ENCODE measurements at places on chromosomes 2 and 18. TPM values are rescaled to one million over a fixed set of nuclear protein-coding genes. Genes with fewer than 3 reads are reported as not detected.
A peak's percentile ranks its signal among the peaks of the same experiment; 100 is the strongest.

Gene ERMN
- total RNA-seq: 4.9 TPM

Gene ATP8B1
- total RNA-seq: 0.42 TPM

Gene SEPTIN10
- 0.35 TPM for total RNA-seq

Gene GALNT3
- 14.4 TPM for total RNA-seq

Gene RAB6C
- not detected for total RNA-seq

Gene TOGARAM2
- not detected for total RNA-seq

Gene C2orf76
- 10.0 TPM for total RNA-seq

Gene RNF125
- total RNA-seq: 3.1 TPM

Gene CHRND
- not detected for total RNA-seq

Gene GNAL
- 0.22 TPM for total RNA-seq

Gene BIN1
- 63.5 TPM for total RNA-seq

Gene C2orf78
- not detected for total RNA-seq

Gene ALPG
- not detected for total RNA-seq

DNA sequence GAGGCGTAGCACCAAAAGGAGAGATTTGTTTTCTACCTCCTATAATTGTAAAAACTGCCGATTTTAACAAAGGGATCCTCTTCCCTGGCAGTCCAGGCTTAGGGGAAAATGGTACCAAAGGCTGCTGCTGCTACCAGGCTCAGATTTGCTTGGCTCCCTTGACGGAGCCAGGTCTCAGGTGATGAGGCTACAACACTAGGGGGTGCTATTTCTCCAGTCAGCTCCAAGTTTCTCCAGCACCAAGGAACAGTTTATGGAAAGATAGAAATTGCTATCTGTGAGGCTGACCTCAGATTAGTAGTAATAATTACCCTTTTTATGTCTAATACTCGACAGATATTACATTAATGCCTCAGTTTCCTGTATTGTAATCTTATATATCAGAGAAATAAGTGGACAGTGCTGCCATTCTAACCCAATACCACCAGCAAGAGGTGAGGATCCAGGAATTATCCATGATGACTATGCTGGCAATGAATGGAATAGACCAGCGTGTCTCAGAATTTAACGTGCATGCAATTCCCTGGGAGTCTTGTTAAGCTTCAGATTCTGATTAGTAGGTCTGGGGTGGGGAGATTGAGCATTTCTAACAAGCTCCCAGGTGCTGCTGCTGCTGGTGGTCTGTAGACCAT lies 111.3 kb downstream of the ESCO1 start:
- peaks cover 9% of the 10 kb centered on the region for H3K27me3 ChIP-seq
- DNase-seq: no peak
- no peaks in the 10 kb centered on the region for H3K36me3 ChIP-seq
- H3K4me3 ChIP-seq: no peak overlapping the region

GRCh38 chr2:2328848-2329247 lies 2.2 kb downstream of the MYT1L start:
- H3K27me3 ChIP-seq: no peaks in the 10 kb centered on the region
- H3K4me1 ChIP-seq: no peaks in the 10 kb centered on the region
- H3K27ac ChIP-seq: no peak overlapping the region
- no peaks in the 10 kb centered on the region for H3K36me3 ChIP-seq
- H3K4me3 ChIP-seq: no peak overlapping the region

GRCh38 chr2:170455617-170456426 lies 259.3 kb upstream of the SP5 start:
- H3K4me1 ChIP-seq: no peaks in the 10 kb centered on the region
- no peak for DNase-seq
- H3K27me3 ChIP-seq: no peaks in the 10 kb centered on the region
- H3K36me3 ChIP-seq: no peaks in the 10 kb centered on the region
- H3K27ac ChIP-seq: no peak overlapping the region
- no peak overlapping the region for H3K4me3 ChIP-seq

- no peak overlapping the region for H3K27ac ChIP-seq
- H3K4me1 ChIP-seq: peaks cover 1% of the 10 kb centered on the region
- no peaks in the 10 kb centered on the region for H3K36me3 ChIP-seq
- no peak for DNase-seq
- no peaks in the 10 kb centered on the region for H3K27me3 ChIP-seq
These were observed 295.4 kb downstream of the ZEB2 start for GRCh38 chr2:144224472-144224871.

DNA sequence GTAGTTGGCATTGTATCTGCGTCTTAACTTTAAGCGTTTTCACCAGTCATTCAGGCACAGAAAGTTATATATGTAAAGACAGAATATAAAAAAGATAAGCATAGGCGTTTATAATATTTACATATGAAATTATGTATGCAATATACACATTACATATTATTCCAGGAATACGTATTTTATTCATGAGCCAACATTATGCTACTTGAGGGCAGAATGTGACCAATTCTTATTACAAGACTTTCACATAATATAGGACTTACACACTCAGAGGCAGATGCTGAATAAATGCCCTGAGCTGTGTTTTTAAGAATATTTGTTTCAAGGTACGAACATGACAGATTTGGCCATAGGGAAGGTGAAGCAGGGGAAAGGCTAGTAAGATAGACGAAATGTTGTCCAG lies 874.7 kb downstream of the NRXN1 start:
- no peak overlapping the region for H3K27ac ChIP-seq
- DNase-seq: no peak
- no peaks in the 10 kb centered on the region for H3K36me3 ChIP-seq
- H3K4me3 ChIP-seq: no peak overlapping the region
- no peaks in the 10 kb centered on the region for H3K4me1 ChIP-seq
- no peaks in the 10 kb centered on the region for H3K27me3 ChIP-seq

GRCh38 chr2:27152102-27152795 lies 3.4 kb downstream of the TCF23 start:
- no peak overlapping the region for H3K4me3 ChIP-seq
- no peak for DNase-seq
- H3K27ac ChIP-seq: no peak overlapping the region

GRCh38 chr2:23635442-23636340 lies 250.7 kb downstream of the KLHL29 start:
- H3K36me3 ChIP-seq: no peaks in the 10 kb centered on the region
- no peaks in the 10 kb centered on the region for H3K4me1 ChIP-seq
- H3K4me3 ChIP-seq: no peak overlapping the region
- H3K27ac ChIP-seq: no peak overlapping the region
- no peaks in the 10 kb centered on the region for H3K27me3 ChIP-seq

DNA sequence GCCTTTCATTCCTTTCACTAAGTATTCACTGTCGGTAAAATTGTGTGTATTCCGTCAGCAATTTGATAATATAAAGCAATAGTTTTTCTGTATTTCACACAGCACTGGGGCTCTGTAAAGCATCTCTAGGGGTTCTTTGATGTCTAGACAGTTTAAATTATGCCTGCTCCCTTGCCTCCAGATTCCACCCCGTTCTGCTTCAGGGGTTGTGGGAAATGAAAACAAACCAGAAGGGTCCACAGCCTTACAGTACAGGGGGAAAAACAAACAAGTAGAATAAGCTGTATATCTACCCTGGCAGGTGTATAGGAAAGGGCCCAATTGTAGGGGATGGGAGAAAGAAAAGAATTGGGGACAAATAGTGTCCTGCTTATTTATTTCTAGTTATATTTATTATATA lies 63.1 kb downstream of the ASXL3 start:
- no peaks in the 10 kb centered on the region for H3K27me3 ChIP-seq
- no peak overlapping the region for H3K27ac ChIP-seq
- DNase-seq: no peak
- no peaks in the 10 kb centered on the region for H3K4me1 ChIP-seq

DNA sequence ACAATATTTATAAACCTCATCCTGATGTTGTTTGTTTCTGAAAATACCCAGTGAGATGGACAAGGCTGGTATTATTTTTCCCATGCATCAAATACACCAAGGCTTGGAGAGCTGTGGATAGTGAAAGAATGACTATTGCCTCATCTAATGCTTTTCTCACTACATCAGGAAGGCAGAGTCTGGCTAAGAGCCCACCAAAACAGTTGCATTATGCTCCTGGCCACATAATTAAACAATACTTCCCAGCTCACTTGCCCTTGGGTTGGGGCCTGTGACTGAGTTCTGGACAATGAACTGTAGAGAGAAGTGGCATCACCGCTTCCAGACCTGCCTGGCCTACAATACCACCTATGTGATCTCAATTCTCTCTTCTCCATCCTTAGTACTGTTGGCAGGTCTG lies 46.4 kb upstream of the REEP1 start:
- peaks cover 10% of the 10 kb centered on the region for H3K27me3 ChIP-seq
- H3K4me1 ChIP-seq: no peaks in the 10 kb centered on the region
- H3K4me3 ChIP-seq: no peak overlapping the region
- H3K27ac ChIP-seq: no peak overlapping the region
- DNase-seq: no peak
- H3K36me3 ChIP-seq: no peaks in the 10 kb centered on the region

- no peaks in the 10 kb centered on the region for H3K4me1 ChIP-seq
These were observed 73.6 kb upstream of the IGFBP5 start for GRCh38 chr2:216768908-216769411.

- no peaks in the 10 kb centered on the region for H3K36me3 ChIP-seq
- H3K4me3 ChIP-seq: peak overlapping the region; percentile 66
- DNase-seq: no peak
These were observed 596.0 kb downstream of the LRP1B start for GRCh38 chr2:141534666-141535362.

GRCh38 chr2:233098618-233099017 lies 38.5 kb downstream of the INPP5D start:
- no peaks in the 10 kb centered on the region for H3K27me3 ChIP-seq
- H3K4me1 ChIP-seq: peaks cover 88% of the 10 kb centered on the region
- H3K36me3 ChIP-seq: peaks cover 46% of the 10 kb centered on the region
- H3K4me3 ChIP-seq: no peak overlapping the region
- H3K27ac ChIP-seq: peak overlapping the region; percentile 98

DNA sequence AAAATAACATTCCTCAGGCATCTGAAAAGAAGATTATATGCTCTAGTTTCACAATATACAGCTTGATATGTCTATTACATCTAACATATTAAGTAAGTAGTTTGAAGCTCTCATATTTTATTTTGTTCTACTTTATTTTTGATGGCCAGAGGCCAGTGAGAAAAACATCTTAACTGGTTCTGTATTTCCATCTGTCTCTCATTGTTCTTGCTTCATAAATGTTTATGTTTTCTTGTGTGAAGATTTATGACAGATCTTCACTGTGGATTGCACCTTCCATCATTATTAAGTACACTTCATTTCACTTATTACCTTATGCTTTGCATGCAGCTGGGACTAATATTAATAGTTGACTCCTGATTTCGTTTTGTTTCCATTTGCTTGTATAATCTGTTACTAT lies 511.2 kb downstream of the TSN start:
- H3K27ac ChIP-seq: no peak overlapping the region
- no peaks in the 10 kb centered on the region for H3K4me1 ChIP-seq
- H3K27me3 ChIP-seq: peaks cover 3% of the 10 kb centered on the region
- no peak overlapping the region for H3K4me3 ChIP-seq
- no peaks in the 10 kb centered on the region for H3K36me3 ChIP-seq
- no peak for DNase-seq

- peaks cover 12% of the 10 kb centered on the region for H3K27me3 ChIP-seq
- DNase-seq: no peak
- no peaks in the 10 kb centered on the region for H3K36me3 ChIP-seq
- H3K4me1 ChIP-seq: peaks cover 6% of the 10 kb centered on the region
- H3K4me3 ChIP-seq: no peak overlapping the region
These were observed 14.5 kb upstream of the MAT2A start for GRCh38 chr2:85524336-85524908.

GRCh38 chr18:25516121-25516520 lies 164.2 kb upstream of the ZNF521 start:
- H3K4me1 ChIP-seq: peaks cover 34% of the 10 kb centered on the region
- no peaks in the 10 kb centered on the region for H3K36me3 ChIP-seq
- DNase-seq: no peak
- H3K27me3 ChIP-seq: no peaks in the 10 kb centered on the region

GRCh38 chr2:10449838-10450691 lies 1.9 kb upstream of the ODC1 start:
- DNase-seq: no peak
- peaks cover 9% of the 10 kb centered on the region for H3K36me3 ChIP-seq
- peaks cover 30% of the 10 kb centered on the region for H3K4me1 ChIP-seq

GRCh38 chr2:143640826-143641225 lies 511.6 kb downstream of the ARHGAP15 start:
- no peak for DNase-seq
- H3K4me3 ChIP-seq: no peak overlapping the region
- no peaks in the 10 kb centered on the region for H3K27me3 ChIP-seq

DNA sequence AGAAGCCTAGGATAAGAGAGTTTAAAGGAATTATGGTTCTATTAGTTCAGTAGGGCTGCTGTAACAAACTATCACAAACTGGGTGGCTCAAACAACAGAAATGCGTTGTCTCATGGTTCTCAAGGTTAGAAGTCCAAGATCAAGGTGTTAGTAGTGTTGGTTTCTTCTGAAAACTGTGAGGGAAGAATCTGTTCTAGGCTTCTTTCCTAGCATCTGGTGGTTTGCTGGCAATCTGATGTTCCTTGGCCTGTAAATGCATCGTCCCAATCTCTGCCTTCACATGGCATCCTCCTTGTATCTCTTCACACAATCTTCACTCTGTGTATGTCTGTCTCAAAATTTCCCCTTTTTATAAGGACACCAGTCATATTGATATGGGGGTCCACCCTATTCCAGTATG lies 76.3 kb downstream of the MDH1 start:
- no peaks in the 10 kb centered on the region for H3K4me1 ChIP-seq
- no peaks in the 10 kb centered on the region for H3K36me3 ChIP-seq
- DNase-seq: no peak
- H3K27me3 ChIP-seq: peaks cover 6% of the 10 kb centered on the region

DNA sequence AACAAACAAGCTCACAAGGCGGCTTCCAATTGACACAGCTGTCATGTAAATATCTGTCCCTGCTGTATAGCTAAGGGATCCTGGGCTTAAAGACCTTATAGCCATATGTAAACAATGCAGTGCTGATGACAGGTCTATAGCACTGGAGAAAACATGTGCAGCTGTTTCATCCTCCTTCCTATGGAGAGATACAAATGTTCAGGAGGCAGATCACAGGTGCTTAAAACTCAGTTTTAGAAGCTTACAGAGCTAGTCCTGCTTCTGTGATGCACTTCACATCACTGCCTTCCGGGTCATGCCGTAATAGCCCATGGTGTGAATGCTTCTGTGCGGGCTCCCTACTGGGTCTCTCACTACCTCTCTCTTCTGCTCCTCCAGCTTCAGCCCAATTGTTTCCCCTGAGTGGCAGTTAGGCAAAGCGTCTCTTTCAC lies 262.4 kb upstream of the CHST9 start:
- no peak overlapping the region for H3K4me3 ChIP-seq
- no peak overlapping the region for H3K27ac ChIP-seq
- H3K27me3 ChIP-seq: no peaks in the 10 kb centered on the region
- no peaks in the 10 kb centered on the region for H3K36me3 ChIP-seq
- DNase-seq: no peak

DNA sequence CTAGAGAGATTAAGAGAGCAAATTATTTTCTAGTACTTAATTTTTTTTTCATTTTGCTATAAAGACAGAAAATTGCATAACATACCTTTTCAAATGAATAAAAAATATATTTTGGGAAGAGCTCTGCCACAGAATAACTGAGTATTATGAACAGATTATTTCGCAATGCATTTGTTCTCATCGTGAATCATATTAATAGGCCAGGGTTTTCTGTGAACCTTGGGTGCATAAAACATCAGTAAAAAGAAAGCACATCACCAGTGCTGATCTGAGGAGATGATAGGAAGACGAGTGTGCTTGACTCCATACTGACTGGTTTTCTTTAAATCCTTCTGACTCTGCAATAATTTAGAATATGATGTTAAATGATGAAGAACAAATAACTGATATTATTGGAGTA lies 409.1 kb downstream of the CPS1 start:
- no peak overlapping the region for H3K4me3 ChIP-seq
- DNase-seq: no peak
- no peak overlapping the region for H3K27ac ChIP-seq
